Caco-2 (cell line): ENCODE measurements at places on chromosomes 6 and 20.
A peak's percentile ranks its signal among the peaks of the same experiment; 100 is the strongest.

- H3K36me3 ChIP-seq, result no peaks in the 10 kb centered on the region
- no peak for DNase-seq
- H3K4me1 ChIP-seq, result peaks cover 10% of the 10 kb centered on the region
- no peak overlapping the region for H3K4me3 ChIP-seq
Observed at GRCh38 chr6:156269751-156270369, 507.3 kb upstream of the ARID1B start.

- H3K27me3 ChIP-seq, result no peaks in the 10 kb centered on the region
- no peaks in the 10 kb centered on the region for H3K36me3 ChIP-seq
- H3K4me3 ChIP-seq, result no peak overlapping the region
- no peak for DNase-seq
Observed at GRCh38 chr20:58117944-58118343, 110.5 kb downstream of the ANKRD60 start.

DNA sequence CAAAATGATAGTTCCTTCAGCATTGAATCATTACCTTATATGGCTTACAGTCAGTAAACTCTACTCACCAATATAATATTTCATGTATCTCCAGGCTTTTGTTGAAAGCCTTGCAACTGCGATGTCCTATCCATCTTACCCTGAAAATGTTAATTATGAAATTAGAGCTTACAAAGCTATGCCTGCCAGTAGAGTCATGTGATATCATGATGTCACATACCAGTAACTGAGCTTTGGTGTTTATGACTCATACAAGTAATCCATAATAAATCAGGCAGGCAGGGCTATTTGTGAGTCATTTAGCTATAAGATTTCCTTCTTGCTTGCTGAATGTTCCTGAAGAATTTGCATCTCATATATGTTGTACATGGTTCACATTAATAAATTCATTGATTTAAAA lies 44.9 kb upstream of the FAM83B start:
- H3K27ac ChIP-seq, result no peak overlapping the region
- no peaks in the 10 kb centered on the region for H3K27me3 ChIP-seq
- no peak for DNase-seq
- no peaks in the 10 kb centered on the region for H3K36me3 ChIP-seq

- no peak for DNase-seq
- H3K36me3 ChIP-seq, result no peaks in the 10 kb centered on the region
- no peaks in the 10 kb centered on the region for H3K27me3 ChIP-seq
- peaks cover 22% of the 10 kb centered on the region for H3K4me1 ChIP-seq
- no peak overlapping the region for H3K4me3 ChIP-seq
Observed at GRCh38 chr6:105967917-105968602, 118.1 kb upstream of the PRDM1 start.

DNA sequence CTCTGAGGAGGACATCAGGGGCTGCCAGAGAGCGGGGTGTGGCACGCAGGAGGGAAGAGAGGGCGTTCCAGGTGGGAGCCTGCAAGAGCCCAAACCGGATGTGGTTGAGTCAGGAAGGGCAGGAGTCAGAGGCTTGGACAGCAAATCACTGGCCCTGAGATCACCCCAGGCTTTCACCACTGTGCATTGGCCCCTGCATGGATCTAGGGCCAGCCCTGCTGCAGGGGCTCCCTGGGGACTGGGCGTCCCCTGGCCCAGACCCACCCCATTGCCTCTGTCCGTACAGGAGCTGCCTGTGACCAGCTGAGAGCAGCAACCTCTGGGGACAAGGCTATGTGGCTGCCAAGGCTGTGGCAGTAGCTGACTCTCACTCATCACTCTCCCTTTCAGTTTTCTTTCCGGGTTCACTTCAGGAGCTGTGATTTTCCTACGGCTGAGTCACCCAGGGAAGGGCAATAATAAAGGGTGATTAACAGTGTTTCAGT lies 33.9 kb downstream of the KCNK17 start:
- H3K27me3 ChIP-seq, result no peaks in the 10 kb centered on the region
- no peak overlapping the region for H3K4me3 ChIP-seq
- peak overlapping the region; percentile 66 for H3K27ac ChIP-seq
- H3K4me1 ChIP-seq, result peaks cover 10% of the 10 kb centered on the region
- H3K36me3 ChIP-seq, result no peaks in the 10 kb centered on the region

DNA sequence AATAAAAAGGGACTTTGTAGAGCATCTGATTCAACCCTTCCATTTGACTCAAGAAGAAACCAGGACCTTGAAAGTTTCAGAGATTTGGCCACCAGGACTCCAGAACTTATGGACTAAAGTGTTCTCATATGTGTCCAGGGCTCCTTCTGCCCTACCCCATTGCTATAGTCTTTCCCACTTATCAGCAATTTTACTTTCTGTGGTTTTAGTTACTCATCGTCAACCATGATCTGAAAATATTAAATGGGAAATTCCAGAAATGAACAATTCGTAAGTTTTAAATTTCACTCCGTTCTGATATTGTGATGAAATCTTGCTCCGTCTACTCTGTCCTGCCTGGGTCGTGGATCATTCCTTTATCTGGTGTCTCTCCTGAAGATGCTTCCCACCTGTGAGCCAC lies 259.8 kb downstream of the PHACTR1 start:
- DNase-seq, result no peak
- H3K4me1 ChIP-seq, result no peaks in the 10 kb centered on the region
- H3K4me3 ChIP-seq, result no peak overlapping the region
- no peaks in the 10 kb centered on the region for H3K36me3 ChIP-seq
- H3K27me3 ChIP-seq, result no peaks in the 10 kb centered on the region

GRCh38 chr6:32940656-32941213 lies at the start of gene HLA-DMB:
Gene HLA-DMB, minus strand, starts transcription at chr6:32941028. Its CDS starts 221 bp downstream, at chr6:32940807.
- peak; percentile 53 for DNase-seq
- no peaks in the 10 kb centered on the region for H3K4me1 ChIP-seq
- H3K36me3 ChIP-seq, result no peaks in the 10 kb centered on the region
- H3K4me3 ChIP-seq, result no peak within 1 kb of the TSS
- H3K27me3 ChIP-seq, result no peaks in the 10 kb centered on the region

GRCh38 chr20:37567671-37568588 lies 40.3 kb upstream of the BLCAP start:
- H3K4me1 ChIP-seq, result peaks cover 14% of the 10 kb centered on the region
- H3K36me3 ChIP-seq, result no peaks in the 10 kb centered on the region
- H3K4me3 ChIP-seq, result no peak overlapping the region
- peaks cover 1% of the 10 kb centered on the region for H3K27me3 ChIP-seq

DNA sequence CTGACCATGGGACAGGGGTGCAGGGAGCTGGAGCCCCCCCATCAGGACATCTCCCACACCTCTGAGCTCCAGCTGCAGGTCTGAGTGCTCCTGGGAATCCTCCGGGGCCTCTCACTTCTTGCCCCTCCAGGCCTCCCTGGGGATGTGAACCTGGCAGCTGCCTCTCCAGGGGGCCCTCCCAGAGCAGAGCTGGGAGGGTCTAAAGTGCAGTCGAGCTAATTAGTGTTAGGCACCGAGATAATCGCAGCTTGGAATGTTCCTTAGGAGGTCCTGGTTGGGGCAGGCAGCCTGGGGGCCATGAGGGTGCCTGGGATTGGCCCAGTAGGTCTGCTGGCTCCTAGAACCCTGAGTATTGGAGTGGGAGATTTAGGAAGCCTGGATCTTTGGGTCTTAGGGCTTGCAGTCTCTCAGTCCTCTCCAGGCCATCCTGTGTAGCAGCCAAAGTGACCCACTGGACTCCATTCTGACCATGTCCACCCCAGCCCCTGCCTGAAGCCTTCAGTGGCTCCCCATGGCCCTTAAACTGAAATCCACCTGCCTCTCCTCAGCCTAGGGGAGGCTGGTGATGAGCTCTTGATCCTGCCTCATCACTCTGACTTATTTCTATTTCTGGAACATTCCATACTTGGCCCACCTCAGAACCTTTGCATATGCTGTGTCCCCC lies 26.0 kb downstream of the CEBPB start:
- H3K27me3 ChIP-seq, result no peaks in the 10 kb centered on the region
- peak overlapping the region; percentile 25 for H3K4me3 ChIP-seq
- DNase-seq, result peak; percentile 98
- H3K27ac ChIP-seq, result peak overlapping the region; percentile 84
- H3K4me1 ChIP-seq, result peaks cover 61% of the 10 kb centered on the region
- no peaks in the 10 kb centered on the region for H3K36me3 ChIP-seq

- no peaks in the 10 kb centered on the region for H3K27me3 ChIP-seq
- no peaks in the 10 kb centered on the region for H3K4me1 ChIP-seq
- H3K4me3 ChIP-seq, result no peak overlapping the region
Observed at GRCh38 chr6:45614488-45615285, 237.0 kb upstream of the SUPT3H start.

- peak overlapping the region; percentile 72 for H3K27ac ChIP-seq
- no peak for DNase-seq
- peaks cover 10% of the 10 kb centered on the region; the same call in 1 of the 2 replicates for H3K4me1 ChIP-seq
- H3K27me3 ChIP-seq, result no peaks in the 10 kb centered on the region
- H3K4me3 ChIP-seq, result peak overlapping the region; percentile 45
Observed at GRCh38 chr6:105995391-105995865, 90.7 kb upstream of the PRDM1 start.

GRCh38 chr6:138953451-138953850 lies 34.6 kb downstream of the REPS1 start:
- H3K27me3 ChIP-seq, result no peaks in the 10 kb centered on the region
- no peaks in the 10 kb centered on the region for H3K36me3 ChIP-seq
- H3K4me3 ChIP-seq, result no peak overlapping the region
- no peak overlapping the region for H3K27ac ChIP-seq

- H3K4me3 ChIP-seq, result no peak overlapping the region
- H3K27me3 ChIP-seq, result no peaks in the 10 kb centered on the region
- DNase-seq, result no peak
- no peaks in the 10 kb centered on the region for H3K36me3 ChIP-seq
Observed at GRCh38 chr20:52035977-52036376, 155.6 kb downstream of the ZFP64 start.

- no peaks in the 10 kb centered on the region for H3K27me3 ChIP-seq
- H3K4me1 ChIP-seq, result no peaks in the 10 kb centered on the region
- H3K4me3 ChIP-seq, result no peak overlapping the region
- H3K27ac ChIP-seq, result no peak overlapping the region
- no peaks in the 10 kb centered on the region for H3K36me3 ChIP-seq
Observed at GRCh38 chr20:23456409-23456808, 3.7 kb upstream of the CST11 start.
